ENCODE measurements at places on chromosomes 12 and 14.

- DNase-seq: no peak
Observed at GRCh38 chr12:113683574-113683973, 211.9 kb upstream of the LHX5 start.

DNA sequence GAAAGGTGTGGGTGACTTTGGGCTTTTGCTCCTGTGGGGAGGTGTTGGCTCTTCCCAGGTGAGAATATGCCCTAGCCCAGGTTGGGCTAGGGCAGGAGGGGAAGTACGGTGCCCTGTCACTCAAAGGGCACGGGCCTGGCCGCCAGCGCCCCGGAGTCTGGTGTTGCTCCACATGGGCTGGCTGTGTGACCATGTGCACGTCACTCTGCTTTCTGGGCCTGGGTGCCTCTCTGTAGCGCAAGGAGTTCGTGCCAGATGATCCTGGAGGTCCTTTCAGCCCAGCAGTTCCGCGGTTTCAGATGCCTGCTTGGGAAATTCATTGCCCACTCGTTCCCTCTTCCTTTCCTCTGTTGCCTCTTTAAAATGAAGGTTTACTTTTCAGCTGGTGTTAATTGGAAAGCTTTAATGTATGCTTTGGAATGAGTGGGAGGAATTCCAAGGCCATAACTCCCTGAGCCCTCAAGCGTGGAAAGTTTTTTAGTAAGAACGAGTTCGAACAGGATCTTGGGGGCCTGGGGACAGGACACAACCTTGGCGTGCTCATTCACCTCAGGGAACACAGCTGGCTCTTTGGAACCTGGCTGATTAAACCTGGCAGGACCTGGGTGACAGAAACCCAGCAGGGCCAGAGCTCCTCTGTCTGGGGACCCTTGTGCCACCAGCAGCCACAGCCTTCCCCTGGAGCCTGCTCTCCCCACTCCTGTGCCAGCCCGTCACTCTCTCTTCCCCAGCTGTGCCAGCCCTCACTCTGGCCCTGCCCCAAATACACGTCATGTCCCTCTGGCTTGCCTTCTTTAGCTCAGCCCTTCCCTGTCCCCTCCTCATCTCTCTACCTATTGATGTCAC, 42.8 kb downstream of the TSPAN9 start:
- DNase-seq: no peak

DNA sequence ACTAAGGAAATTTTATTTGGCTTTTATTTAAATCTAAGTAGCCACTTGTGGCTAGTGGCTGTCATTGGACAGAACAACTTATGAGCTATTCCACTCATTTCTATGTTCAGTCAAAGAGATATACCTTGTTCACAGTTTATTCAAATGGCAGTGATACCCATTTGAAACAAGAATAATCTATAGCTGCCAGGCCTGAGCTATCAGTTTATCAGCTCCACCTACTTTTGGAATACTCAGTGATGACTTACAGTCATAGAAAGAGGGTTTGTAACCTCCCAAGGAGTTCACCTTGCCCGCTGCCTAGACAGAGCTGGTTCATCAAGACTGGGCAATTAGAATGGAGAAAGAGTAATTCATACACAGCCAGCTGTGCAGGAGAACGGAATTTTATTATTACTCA, 4.5 kb upstream of the ABHD4 start:
- no peak for DNase-seq

DNA sequence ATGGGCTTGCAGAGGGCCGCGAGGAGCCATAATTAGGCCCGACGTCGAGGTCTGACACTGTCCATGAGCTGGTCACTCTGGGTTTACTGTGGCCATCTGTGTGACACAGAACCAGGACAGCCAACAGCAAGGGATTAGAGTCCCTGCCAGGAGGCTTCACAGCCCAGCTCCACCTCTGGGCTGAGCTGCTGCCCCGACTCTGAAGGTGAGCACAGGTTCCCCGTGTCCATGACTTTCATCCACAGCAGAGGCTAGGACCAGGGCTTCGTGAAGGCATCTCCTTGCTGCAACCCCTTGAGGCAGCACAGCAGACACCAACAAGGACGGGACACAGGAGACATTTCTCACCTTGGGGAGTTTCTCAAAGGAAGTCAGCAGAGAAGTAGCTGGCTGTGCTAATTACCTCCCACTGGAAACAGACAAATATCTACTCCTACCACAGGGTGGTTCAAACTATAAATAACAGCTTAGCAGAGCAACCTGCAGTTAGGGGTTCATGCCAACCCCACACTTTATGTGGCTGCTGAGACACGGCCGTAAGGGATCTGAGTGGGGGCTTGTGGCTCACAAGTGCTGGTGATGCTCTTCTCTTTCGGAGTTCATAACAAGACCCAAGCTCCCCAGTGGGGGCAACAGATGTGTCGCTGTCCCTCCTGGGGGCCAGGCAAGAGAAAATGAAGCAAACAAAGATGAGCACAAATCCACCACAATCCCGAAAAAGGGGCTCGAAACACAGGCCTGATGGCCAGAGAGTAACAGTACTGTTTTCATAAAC, 29.2 kb downstream of the ZFYVE21 start:
- no peak for DNase-seq

DNA sequence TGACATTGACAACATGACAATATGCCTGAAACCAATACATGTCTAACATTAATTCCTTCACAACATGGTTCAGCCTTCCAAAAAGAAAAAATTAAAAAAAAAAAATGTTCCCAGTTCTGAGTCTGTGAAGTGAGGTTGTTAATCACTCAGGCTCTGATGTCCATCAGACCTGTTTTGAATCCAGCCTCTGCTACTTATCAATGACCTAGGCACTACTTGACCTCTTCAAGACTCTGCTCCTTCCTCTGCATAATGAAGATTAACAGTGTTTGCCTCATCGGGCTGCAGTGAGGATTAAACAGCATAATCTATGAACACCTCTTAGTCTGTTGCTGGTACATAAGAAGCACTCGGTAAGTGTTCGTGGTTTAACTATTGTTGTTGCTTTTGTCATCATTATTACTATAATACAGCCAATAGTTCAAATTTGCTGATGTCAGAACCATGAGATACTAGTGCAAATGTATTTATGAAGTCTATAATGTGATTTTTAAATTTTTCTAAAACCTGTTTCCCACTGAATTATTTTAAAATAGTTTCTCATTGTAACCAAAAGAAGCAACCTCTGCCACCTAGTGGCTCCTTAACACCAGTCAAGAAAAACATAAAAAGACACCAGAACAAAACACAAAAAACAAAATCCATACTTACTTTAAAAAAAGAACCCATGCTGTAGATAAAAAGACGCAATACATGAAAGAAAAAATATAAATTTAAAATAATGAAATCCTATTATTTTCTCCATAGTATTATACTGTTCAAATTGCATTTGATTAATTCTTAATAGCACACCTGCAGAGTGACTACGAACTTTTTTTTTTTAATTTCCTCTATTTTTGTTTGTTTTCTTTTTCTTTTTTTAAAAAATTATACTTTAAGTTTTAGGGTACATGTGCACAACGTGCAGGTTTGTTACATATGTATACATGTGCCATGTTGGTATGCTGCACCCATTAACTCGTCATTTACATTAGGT, 20.3 kb upstream of the TMX1 start:
- DNase-seq: no peak

DNA sequence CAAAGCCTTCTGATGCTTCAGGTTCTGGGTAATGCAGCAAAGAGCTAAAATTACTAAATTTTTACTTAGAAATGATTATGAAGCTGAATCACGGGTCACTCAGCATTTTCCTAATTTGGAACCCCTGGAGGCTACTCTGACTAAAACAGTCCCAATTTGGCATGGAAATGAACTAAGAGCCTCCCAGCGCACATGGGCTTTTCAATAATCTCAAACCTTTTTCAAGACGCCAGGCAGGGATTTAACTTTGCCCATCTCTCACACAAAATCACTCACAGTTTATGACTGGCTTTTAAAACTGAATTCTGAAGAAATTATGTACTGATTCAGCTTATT, 68.3 kb downstream of the LLPH start:
- no peak for DNase-seq

DNA sequence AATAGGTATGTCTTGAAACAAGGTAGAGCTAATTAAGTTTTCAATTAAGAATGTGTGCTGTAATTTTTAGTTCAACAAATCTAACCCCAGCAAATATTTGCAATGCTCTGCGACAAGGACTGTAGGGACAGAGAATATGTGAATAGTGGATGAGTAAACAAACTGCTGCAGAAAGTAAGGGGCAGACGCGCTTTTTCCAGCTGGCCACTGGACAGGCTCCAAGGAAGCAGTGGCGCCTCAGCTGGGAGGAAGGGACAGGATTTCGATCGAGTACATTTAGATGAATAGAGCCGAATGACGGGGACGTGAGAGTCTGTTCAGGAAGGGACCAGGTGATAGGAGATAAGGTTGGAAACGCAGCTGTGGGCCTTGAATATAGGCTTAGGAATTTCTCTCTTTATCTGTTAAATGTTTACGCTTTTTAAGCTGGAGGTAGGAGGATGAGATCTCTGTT, 69.3 kb downstream of the ELK3 start:
- no peak for DNase-seq

DNA sequence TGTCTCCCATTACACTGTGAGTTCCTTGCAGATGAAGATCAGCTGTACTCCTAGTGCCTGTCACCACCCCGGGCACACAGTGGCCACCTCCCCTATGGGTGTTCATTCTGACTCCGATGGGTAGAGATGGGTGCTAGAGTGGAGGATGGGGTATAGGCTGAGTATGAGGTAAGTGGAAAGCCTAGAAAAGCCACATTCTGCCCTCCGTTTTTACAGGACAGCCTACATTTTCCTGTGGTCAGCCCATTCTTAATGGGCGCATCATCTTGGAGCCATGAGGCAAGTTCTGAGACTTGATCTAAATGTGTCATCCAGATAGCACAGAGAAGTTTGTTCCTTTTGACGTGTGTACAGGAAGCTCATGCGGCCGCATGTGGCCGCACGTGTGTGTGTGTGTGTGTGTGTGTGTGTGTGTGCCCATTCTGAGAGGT, 166.7 kb upstream of the HIF1A start:
- DNase-seq: no peak

GRCh38 chr14:71538938-71539649, 393.1 kb upstream of the RGS6 start:
- no peak for DNase-seq

DNA sequence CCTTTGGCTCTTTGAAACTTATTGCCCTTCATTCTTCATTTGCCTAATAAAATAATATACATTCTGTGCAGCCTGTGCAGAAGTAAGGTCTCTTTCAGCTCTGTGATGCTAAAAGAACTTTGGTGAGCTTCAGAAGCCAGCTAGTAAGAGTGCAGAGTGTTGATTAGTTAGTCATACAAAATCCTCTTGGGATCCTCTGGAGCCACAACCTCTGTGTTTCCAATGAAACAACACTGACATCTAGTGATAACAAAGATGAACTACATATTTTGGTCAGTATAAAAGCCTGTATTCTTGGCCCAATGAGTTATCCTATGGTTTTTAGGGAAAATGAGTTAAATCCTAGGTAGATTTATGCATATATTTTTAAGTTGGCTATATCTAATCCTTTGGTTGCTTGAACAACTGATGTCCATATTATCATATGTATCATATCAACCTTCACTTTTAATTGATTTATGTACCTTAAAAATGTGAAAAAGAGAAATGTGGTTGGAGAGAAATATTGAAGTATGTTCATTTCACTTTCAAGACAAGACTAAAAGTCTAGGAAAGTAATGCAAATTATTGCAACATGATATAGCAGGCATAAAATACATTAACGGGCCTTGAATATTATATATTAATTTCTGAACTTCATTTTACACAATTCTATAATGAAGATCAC, 158.4 kb downstream of the KLHL28 start:
- no peak for DNase-seq

DNA sequence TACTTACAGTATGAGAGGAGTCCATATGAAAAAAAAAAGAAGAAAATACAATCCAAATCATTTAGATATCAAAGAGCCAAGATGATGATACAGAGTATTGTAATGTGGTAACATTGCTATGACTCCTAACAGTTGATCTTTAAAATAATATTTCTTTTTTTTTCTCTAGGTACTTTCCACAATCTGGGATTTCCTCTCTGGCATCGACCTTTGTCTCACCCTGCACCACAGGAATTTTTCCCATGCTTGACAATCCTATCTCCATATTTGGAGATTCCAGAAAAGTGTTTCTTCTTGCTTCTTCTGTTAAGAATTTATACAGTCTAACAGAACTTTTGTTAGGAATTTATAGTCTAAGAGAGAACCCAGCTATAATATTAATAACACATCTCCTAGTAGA, 184.4 kb downstream of the ITPR2 start:
- DNase-seq: no peak

- DNase-seq: no peak
Observed at GRCh38 chr14:39025250-39025809, 77.7 kb downstream of the SEC23A start.

GRCh38 chr12:4353785-4354208, 25.7 kb downstream of the FGF23 start:
- DNase-seq: peak; percentile 8

DNA sequence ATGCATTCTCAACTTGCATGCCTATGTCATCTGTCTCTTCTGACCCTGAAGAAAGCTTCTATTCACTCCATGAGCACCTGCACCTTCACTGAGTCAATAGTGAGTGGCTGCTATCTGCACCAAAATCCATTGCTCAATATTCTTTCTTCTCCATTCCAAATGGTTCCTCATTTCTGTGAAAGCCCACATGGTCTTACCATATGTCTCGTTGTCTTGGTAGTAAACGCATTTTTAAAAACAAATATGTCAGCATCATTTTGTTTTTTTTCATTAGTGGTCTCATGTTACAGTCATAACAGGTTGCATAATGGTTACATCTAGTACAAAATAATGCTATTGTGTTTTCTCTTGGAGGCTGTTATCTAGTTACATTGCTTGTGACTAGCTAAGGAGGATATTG, 106.9 kb upstream of the CPM start:
- no peak for DNase-seq

All from activated CD4-positive, alpha-beta T cell treated with anti-CD3 and anti-CD28 coated beads, Interleukin-2, amount 50 U/mL, for 4 hours (primary cell).